ENCODE measurements at places on chromosomes 6 and 20.

DNA sequence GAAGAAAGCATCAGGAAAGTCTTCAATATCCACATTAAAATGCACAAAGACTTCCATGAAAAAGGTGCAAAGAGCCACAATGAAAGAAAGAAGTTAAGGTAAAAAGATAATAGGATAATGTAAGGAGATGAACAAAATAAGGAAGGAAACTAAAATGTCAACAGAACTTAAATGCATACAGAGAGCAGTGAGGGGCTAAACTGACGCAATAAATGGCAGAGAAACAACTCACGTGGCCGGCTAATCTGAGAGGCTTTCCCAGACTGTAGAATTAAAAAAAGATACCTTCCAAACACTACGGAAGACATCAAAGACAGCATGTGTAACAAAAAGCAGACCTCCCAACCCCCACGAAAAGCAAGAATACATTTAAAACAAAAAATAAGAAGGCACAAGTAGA is 73.7 kb downstream of the GMDS start:
- H3K4me1 ChIP-seq, result peaks cover 10% of the 10 kb centered on the region
- H3K27ac ChIP-seq, result no peak overlapping the region
- H3K36me3 ChIP-seq, result no peaks in the 10 kb centered on the region
- no peak overlapping the region for H3K4me3 ChIP-seq
- DNase-seq, result no peak

DNA sequence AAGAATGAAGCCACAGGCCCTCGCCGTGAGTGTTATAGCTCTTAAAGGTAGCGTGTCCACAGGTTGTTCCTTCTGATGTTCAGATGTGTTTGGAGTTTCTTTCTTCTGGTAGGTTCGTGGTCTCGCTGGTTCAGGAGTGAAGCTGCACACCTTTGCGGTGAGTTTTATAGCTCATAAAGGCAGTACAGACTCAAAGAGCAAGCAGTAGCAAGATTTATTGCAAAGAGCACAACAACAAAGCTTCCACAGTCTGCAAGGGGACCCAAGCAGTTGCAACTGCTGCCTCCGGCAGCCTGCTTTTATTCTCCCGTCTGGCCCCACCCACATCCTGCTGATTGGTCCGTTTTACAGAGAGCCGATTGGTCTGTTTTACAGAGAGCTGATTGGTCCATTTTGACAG is 5.2 kb downstream of the HIVEP1 start:
- H3K27me3 ChIP-seq, result no peaks in the 10 kb centered on the region
- H3K4me3 ChIP-seq, result no peak overlapping the region
- no peak for DNase-seq
- H3K4me1 ChIP-seq, result peaks cover 9% of the 10 kb centered on the region

- no peak overlapping the region for H3K27ac ChIP-seq
- no peak overlapping the region for H3K4me3 ChIP-seq
- peaks cover 10% of the 10 kb centered on the region for H3K36me3 ChIP-seq
- peaks cover 5% of the 10 kb centered on the region for H3K27me3 ChIP-seq
Observed at GRCh38 chr6:52982680-52983079, 12.4 kb downstream of the GSTA4 start.

GRCh38 chr20:21241406-21241805 is 61.7 kb upstream of the XRN2 start:
- H3K4me1 ChIP-seq, result no peaks in the 10 kb centered on the region
- H3K36me3 ChIP-seq, result peaks cover 12% of the 10 kb centered on the region
- no peak overlapping the region for H3K27ac ChIP-seq
- DNase-seq, result no peak
- H3K4me3 ChIP-seq, result no peak overlapping the region

DNA sequence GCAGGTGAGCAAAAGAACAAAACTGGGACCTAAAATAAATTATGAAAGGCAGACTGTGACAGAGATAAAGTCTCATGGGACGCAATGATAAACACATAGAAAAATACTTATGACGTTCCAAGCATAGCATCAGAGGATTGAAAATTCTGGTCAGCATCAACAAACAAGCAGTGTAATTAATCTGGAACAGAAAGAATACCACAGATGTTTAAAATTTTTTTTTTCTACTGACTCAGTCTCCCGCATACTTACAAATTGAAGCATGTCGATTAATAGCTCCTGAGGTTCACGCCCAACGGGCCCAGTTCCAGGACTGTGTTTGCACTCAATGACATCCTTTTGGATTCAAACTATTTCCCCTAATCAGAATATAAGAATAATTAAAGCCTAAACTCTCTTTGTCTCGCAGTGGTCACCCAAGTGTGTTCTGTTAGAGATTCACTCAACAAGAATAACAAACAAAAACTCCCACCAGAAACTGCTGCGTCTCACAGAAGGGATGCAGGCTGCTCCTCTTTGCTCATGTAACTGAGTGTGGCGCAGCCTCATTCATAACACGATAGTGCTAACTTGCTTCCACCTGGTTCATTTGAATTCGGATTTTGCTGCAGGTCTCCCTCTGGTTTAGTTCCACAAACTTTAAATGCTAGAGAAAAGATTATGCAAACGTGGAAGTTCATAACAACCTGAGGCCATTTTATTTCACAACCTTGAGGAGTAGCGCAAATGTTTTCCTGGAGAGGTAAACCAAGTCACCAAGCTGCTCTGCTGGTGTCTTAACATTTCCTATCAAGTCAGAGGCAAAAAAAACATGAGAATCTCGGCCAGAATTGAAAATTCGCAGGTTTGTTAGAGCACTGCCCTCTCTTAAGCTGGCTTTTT is 69.0 kb upstream of the CITED2 start:
- no peak overlapping the region for H3K4me3 ChIP-seq
- no peak for DNase-seq
- no peak overlapping the region for H3K27ac ChIP-seq
- H3K4me1 ChIP-seq, result peaks cover 5% of the 10 kb centered on the region
- H3K36me3 ChIP-seq, result no peaks in the 10 kb centered on the region

- H3K27me3 ChIP-seq, result no peaks in the 10 kb centered on the region
- no peak for DNase-seq
- no peak overlapping the region for H3K27ac ChIP-seq
- H3K4me3 ChIP-seq, result no peak overlapping the region
- H3K4me1 ChIP-seq, result peaks cover 12% of the 10 kb centered on the region
Observed at GRCh38 chr20:50810063-50810462, 15.2 kb downstream of the BCAS4 start.

DNA sequence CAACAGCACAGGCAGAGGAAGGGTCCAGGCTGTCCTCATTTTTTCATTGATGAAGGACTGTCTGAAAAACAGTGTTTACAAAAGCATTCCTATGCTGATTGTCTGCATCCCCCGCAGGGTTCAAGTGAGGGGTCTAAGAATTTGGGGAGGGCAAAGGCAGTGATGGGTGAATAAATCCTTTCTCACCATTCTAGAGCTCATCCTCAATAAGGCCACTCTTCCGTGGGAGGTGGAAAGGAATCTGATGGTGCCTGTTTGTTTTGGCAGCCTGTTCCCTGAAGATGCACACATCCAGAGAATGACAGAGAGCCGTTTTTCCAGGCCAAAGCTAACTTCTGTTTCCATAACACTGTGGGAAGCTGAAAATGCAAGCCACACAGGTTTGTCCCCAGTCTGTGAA is 164.5 kb downstream of the MOXD1 start:
- no peaks in the 10 kb centered on the region for H3K4me1 ChIP-seq
- no peak overlapping the region for H3K4me3 ChIP-seq
- DNase-seq, result no peak
- H3K27me3 ChIP-seq, result peaks cover 17% of the 10 kb centered on the region
- H3K36me3 ChIP-seq, result no peaks in the 10 kb centered on the region
- H3K27ac ChIP-seq, result no peak overlapping the region

- H3K27me3 ChIP-seq, result no peaks in the 10 kb centered on the region
- H3K4me3 ChIP-seq, result peak overlapping the region; percentile 91
Observed at GRCh38 chr20:31572701-31573554, 32.2 kb upstream of the ID1 start.

DNA sequence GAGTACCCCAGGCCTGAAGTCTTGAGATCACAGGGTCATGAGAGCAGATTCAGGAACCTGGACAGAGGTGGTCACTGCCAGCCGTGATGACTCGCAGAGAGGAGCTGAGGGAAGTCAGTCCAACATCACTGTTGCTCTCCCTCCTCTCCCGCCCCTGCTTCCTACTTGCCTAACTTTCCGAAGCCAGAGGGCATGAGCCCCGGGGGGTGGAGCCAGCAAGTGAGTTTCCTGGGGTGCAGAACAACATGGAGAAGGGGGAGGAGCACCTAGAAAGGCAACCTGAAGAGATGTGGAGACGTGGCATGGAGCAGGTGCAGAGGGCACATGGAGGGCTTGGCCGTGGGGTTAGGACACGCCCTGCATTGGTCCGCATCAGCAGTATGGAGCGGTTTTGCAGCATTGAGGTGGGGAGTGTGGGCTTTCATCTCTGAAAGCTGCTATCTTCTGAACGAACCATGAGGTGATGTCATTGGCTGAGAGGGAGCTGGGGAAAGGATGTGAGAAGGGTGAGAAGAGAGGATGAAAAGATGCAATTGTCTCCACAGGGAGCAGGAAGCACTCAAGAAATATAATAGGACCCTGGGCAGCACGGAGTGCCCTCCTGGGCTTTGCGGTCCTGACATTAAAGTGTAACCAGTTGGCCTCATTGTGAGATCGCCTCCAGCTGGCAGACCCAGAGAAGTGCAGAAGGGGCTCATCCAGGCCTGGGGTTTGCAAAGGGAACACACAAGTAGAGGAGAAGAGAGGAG is 25.0 kb downstream of the GDAP1L1 start:
- H3K27me3 ChIP-seq, result no peaks in the 10 kb centered on the region
- no peak for DNase-seq
- no peak overlapping the region for H3K4me3 ChIP-seq
- H3K27ac ChIP-seq, result no peak overlapping the region
- peaks cover 3% of the 10 kb centered on the region for H3K36me3 ChIP-seq

DNA sequence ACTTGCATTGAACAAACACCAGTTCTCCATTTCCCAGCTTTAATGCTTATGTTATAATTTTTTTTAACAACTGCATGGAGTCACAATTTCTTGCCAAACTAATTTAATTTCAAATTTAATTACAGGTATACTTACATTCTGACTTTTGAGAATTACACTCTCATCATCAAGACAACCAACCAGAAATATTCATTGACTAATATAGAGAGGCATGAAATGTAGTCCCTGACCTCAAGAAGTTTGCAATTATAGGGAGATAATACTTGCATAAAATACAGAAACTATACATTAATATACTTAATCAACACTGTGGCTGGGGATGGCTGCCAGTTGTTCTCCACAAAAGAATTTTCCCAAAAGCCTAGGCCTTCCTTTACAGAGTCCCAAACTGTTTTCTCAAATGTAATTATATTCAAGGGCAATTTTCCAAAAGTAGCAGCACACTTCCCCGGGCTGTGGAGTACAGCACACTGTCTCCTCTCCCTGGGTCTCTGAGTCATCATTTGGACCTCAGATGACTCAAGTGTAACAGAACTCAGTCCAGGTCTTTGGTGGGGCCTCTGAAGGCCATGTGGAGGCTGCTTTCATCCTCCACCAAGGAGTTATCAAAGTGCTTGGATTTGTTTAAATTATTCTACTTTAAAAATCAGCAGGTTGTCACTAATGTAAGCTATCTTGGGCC is 114.1 kb downstream of the KIF16B start:
- no peaks in the 10 kb centered on the region for H3K27me3 ChIP-seq
- H3K4me3 ChIP-seq, result no peak overlapping the region
- H3K4me1 ChIP-seq, result no peaks in the 10 kb centered on the region
- no peak for DNase-seq
- H3K36me3 ChIP-seq, result no peaks in the 10 kb centered on the region

DNA sequence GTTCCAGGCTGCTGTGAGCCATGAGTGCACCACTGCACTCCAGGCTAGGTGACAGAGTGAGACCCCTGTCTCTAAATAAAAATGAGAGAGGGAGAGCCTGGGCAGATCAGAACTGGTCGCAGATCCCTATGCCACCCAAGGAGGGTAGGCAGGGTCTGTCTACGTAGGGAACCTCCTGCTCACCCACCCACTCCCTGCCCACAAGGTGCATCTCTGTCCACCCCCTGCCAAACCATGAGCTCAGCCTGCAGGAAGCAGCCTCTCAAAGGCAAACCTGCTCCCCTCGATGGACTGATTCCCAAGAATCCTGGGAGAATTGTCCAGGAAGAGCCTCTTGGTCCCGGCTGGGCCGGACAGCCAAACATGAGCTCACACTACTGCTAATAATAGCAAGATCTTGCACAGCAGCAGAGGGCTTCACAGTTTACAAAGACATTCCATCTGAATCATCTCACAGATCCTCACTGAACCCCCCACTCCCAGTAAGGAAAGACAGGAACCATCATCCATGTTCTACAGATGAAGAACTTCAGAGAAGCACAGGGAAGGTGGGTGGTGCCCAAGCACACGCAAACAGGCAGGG is 27.8 kb upstream of the TLDC2 start:
- no peaks in the 10 kb centered on the region for H3K36me3 ChIP-seq
- peaks cover 5% of the 10 kb centered on the region for H3K4me1 ChIP-seq
- no peak overlapping the region for H3K4me3 ChIP-seq
- H3K27me3 ChIP-seq, result no peaks in the 10 kb centered on the region
- no peak overlapping the region for H3K27ac ChIP-seq
- DNase-seq, result no peak

DNA sequence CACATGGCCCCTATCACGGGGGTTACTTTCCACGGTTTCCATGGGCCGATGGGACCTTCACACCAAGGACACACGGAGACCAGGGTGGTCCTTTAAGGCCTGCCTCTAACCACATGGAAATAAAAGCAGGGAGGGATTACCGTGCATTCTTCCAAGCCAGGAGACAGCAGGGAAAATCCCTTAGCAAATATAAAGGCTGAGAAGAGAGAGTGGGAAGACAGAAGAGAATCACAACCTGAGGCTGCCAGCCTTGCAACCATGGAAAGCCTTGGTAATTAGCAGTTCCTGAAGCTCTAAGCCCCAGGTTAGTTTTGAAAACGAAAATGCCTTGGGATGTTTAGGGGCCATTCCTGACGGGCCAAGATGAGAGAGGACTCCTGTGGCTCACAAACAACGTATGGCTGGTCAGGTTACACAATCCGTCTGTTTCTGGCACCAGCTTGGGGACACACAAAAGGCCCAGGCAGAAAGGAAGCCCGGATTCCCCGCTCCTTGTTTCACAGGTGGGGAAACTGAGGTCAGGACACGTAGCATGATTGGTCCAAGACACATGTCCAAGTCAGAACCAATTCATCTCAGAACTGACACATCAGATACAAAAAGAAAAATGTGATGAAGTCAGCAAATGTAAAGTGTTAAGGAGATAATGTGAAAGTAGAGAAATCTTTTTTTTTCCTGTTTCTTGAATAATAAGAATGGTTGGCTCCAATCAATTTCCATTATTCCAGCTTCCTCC is 2.8 kb downstream of the PREX1 start:
- peaks cover 62% of the 10 kb centered on the region for H3K4me1 ChIP-seq
- peak overlapping the region; percentile 99 for H3K4me3 ChIP-seq
- peaks cover 70% of the 10 kb centered on the region for H3K36me3 ChIP-seq
- no peak overlapping the region for H3K27ac ChIP-seq
- DNase-seq, result no peak

DNA sequence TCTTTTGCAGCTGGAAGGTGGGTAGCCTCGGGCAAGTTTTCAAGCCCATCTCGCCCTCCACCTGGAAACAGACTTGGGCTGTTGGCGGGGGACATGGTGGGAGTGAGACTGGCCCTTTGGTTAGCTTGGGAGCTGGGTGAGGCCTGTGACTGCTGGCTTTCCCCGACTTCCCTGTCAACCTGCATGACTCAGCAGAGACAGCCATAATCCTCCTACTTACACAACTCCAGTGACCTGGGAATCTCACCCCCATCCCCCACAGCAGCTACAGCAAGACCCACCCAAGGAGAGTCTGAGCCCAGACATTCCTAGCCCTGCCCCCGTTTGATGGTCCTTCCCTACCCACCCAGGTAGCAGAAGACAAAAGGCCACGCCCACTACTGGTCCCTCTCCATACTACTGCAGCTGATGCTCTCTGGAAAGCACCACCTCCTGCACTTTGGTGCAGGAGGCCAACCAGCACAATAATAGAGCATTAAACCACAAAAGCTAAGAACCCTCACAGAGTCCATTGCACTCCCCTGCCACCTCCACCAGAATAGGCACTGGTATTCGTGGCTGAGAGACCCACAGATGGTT is 188.4 kb downstream of the TRDN start:
- H3K4me1 ChIP-seq, result no peaks in the 10 kb centered on the region
- H3K27me3 ChIP-seq, result no peaks in the 10 kb centered on the region
- H3K36me3 ChIP-seq, result no peaks in the 10 kb centered on the region
- H3K27ac ChIP-seq, result no peak overlapping the region
- DNase-seq, result no peak
